ENCODE measurements at places on chromosomes 12 and 14.
A peak's percentile ranks its signal among the peaks of the same experiment; 100 is the strongest.

- DNase-seq: no peak
Observed at GRCh38 chr14:83863042-83863774, 1666.7 kb upstream of the FLRT2 start.

GRCh38 chr12:61188801-61189595 is 1071.2 kb upstream of the USP15 start:
- no peak for DNase-seq

DNA sequence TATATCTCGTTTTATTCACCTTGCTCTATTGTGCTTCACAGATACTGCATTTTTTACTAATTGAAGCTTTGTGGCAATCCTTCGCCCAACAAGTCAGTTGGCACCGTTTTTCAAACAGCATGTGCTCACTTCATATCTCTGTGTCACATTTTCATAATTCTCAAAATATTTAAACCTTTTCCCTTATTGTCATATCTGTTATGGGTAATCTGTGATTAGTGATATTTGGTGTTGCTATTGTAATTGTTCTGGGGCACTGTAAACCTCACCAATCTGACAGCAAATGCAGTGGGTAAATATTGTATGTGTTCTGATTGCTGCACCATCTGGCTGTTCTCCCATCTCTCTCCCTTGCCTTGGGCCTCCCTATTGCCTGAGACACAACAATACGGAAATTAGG is 191.3 kb downstream of the BTG1 start:
- DNase-seq: no peak

GRCh38 chr14:67581643-67582042 is 18.4 kb downstream of the PIGH start:
- no peak for DNase-seq

GRCh38 chr12:19647806-19648556 is 208.7 kb downstream of the AEBP2 start:
- no peak for DNase-seq

DNA sequence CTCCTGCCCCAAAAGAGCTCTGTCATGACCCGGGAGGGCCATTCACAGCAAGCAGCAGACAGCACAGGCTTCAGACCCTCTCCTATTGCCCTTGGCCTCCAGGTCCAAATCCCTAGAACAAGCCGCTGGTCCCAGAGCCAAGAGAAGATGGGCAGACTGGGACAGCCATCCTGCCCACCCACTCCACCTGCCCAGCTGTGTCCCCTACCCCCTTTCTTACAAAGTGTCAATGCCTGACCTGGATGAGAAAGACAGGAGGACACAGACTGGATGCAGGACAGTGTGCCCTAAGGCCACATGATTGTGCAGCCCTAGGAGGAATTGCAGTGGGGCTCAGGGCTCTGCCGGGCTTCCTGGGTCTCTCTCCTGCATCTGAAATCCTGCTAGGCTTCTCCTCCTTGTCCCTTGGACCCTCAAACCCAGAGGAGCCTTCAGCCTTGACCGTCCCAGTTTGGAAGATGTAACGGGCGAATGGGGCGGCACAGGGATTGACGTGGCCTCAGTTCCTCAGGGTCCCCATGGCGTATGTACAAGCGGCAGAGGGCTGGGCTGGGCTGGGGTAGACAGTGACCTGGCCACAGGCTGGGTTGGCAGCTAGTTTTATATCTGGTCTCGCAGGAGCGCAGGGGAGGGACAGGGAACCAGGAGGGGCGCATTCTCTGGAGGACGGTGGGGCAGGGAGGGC is 27.1 kb upstream of the BCDIN3D start:
- DNase-seq: no peak

GRCh38 chr14:101620821-101621785 is 59.8 kb downstream of the DIO3 start:
- no peak for DNase-seq

- DNase-seq: peak; percentile 2
Observed at GRCh38 chr14:63276492-63277342, 42.0 kb downstream of the GPHB5 start.

DNA sequence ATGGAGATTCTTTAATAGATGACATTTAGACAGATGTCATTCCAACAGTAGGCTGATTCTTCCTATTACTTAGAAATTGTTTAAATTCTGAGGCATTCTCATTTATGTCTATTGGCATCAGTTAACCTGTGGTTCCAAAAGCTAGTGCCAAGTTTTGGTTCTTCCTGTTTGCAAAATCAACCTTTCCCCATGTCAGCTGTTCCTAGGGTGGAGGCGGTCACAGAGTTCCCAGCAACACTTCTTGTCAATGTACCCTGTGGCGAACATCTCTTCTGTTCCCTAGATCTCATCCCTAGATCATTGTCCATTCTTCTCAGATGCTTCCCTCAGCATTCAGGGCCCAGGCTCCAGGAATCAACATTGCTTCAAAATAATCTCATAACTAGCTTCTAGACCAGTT is 140.9 kb downstream of the PHLDA1 start:
- no peak for DNase-seq
